ENCODE measurements at places on chromosomes 5 and 9. TPM values are rescaled to one million over a fixed set of nuclear protein-coding genes. Genes with fewer than 3 reads are reported as not detected.

Gene ALDOB
- not detected for polyA plus RNA-seq

Gene SLC22A4
- polyA plus RNA-seq: 2.4 TPM

Gene CDC25C
- not detected for polyA plus RNA-seq

Gene ABO
- polyA plus RNA-seq: 0.10 TPM

Gene TYRP1
- polyA plus RNA-seq: not detected

Gene SVEP1
- 0.28 TPM for polyA plus RNA-seq

Gene LURAP1L
- polyA plus RNA-seq: 3.6 TPM

Gene SPEF2
- polyA plus RNA-seq: 33.6 TPM

Gene FBLL1
- polyA plus RNA-seq: 7.6 TPM

Gene TNFSF8
- polyA plus RNA-seq: not detected

Gene FLT4
- polyA plus RNA-seq: not detected

Gene NEURL1B
- not detected for polyA plus RNA-seq

Gene PCDHGA7
- polyA plus RNA-seq: 1.8 TPM

Gene C7
- 0.28 TPM for polyA plus RNA-seq

Gene PCDHB8
- polyA plus RNA-seq: not detected

Gene FIBCD1
- polyA plus RNA-seq: not detected

Gene KCNV2
- polyA plus RNA-seq: not detected

Gene SAXO1
- polyA plus RNA-seq: not detected
